ENCODE measurements at places on chromosomes 3 and 15.

GRCh38 chr3:80677796-80678195 lies 910.0 kb upstream of the ROBO1 start:
- no peak for DNase-seq

GRCh38 chr15:80578206-80578595 lies 116.9 kb upstream of the ABHD17C start:
- DNase-seq: no peak

GRCh38 chr3:41740374-41740886 lies 221.5 kb downstream of the ULK4 start:
- no peak for DNase-seq

GRCh38 chr3:11009898-11010297 lies 17.4 kb downstream of the SLC6A1 start:
- DNase-seq: no peak

- no peak for DNase-seq
Observed at GRCh38 chr15:58731756-58732535, 17.6 kb downstream of the ADAM10 start.

- no peak for DNase-seq
Observed at GRCh38 chr3:67118122-67118521, 120.0 kb downstream of the KBTBD8 start.

GRCh38 chr3:177776661-177777101 lies 579.4 kb upstream of the TBL1XR1 start:
- DNase-seq: no peak

DNA sequence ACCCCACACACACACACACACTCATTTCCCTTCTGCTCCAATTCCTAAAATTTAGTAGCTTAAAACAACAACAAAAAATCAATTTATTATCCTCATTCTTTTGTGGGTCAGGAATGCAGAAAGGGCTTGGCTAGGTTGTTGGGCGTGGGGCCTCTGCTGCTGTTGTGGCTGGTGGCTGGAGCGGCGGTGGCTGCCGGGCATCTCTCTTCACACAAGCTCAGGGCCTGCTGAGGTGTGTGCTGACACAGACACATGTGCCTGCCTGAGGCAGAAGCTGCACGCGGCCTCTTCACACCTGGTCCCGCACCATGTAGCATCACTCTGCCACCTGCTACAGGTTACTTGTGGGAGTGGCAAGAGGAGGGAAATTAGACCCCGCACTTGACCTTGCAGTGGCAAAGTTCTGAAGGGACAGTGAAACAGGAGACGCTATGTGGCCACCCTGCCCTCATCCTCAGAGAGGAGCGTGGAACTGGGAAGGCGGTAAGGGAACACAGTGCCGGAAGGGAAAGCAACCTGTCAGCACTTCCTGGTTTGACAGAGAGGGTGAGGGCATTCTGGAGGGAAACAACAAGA lies 64.0 kb upstream of the PRR20G start:
- no peak for DNase-seq

- DNase-seq: no peak
Observed at GRCh38 chr15:31752065-31752762, 278.1 kb upstream of the CHRNA7 start.

Measured in activated B cell treated with CpG ODN at 0.5 μM for 24 hours (primary cell).